Left colon (tissue), 2 donors: ENCODE measurements at places on chromosomes 7 and 10. TPM values are rescaled to one million over a fixed set of nuclear protein-coding genes. Genes with fewer than 3 reads are reported as not detected.

CPED1 gene
- 3.4 TPM for total RNA-seq

ASIC3 gene
- total RNA-seq = 2.3 TPM

TAS2R41 gene
- not detected for total RNA-seq

ERVW-1 gene
- total RNA-seq = not detected

ACBD5 gene
- 36.3 TPM for total RNA-seq

PNLIP gene
- not detected for total RNA-seq

COL17A1 gene
- total RNA-seq = 328 TPM
